ENCODE measurements at places on chromosomes 2 and 18. TPM values are rescaled to one million over a fixed set of nuclear protein-coding genes. Genes with fewer than 3 reads are reported as not detected.

Gene CHRNG
- not detected for total RNA-seq

DNA sequence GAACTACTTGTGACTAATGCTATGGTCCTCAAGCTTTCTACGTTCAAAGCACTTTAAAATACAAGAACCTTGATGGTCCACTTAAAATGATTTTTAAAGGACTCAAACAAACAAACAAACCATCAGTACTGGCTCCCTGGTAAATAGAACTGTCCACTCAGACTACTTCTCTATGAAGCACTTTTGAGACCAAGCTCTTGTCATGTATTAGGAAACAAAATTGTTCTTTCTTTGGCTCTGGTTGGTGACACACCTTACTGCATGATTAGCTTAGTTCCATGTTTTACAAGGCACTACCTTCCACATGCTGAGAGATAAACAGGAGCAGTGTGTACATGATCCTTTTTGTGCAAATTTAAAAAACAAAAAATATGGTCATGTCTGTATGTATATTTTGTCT lies 19.7 kb downstream of the DARS1 start:
- no peak for DNase-seq

GRCh38 chr18:23300231-23300805 lies 152.8 kb upstream of the RIOK3 start:
- DNase-seq, result no peak

DNA sequence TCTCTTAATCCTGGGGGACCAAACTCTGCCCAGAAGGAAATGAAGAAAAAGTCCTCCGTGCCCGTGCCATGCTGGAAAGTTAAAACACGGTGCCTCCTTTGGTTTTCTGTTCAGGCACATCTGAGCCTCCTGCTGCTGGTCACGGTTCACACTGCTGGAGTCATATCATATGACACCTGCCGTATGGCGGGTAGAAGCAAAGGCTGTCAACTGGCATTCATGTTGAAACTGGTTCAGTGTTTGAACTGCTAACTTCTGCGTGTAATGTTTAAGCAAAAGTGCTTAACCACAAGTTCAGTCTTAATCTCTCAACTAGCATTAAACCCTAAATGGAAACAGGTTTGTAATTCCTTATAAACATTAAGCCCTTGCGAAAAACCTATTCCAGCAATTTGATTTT lies 3.1 kb downstream of the STK39 start:
- DNase-seq, result no peak

- DNase-seq, result peak; percentile 65
Measured at GRCh38 chr2:97267411-97268074, 154.6 kb downstream of the ANKRD36 start.

GRCh38 chr2:72583376-72583775 lies 242.5 kb downstream of the EXOC6B start:
- no peak for DNase-seq
